ENCODE measurements at places on chromosomes 1 and 21.

DNA sequence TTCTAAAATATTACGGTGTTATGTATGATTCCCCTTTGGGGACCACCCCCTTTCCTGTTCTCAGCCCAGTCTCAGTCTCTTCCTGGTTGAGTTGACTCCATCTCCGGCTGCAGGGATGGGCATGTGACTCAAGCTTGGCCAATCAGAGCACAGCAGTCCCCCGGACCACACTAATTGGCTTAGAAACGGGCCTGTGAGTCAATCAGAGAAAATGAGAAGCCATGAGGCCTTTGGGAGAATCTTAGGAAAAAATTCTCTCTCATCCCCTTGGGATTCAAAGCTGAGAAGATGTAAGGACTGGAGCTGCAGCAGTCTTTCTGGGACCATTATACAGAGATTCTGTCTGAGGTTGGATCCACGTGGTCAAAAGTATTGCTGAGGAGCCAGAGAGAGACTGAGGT, 10.7 kb upstream of the FHAD1 start:
- DNase-seq, result no peak

DNA sequence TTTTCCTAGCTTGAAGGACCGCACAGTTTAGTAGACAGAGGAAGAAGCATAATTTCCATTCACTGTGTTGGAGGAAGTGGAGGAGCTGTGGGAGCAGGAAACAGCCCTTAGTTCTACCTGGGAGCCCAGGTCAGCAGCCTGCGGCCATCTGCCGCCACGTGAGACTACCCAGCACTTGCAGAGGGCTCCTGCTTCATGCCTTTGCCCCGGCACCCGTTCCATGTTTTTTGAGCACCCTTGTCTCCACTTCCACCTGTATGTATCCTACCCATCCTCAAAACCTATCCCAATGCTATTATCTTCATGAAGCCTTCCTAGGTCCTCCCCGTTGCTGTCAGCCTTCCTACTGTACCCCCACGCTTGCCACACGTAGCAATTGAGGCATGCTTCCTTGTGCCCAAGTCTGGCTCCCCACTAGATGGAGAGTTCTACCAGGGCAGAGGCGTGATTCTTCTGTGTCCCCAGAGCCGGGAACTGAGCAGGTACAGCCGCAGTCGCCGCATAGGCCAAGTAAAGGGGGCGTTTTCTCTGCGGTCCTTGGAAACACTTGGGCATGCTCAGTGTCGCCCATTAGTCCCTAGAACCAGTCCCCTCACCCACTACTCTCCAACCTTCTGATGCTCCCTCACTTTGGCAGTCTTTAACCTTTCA, 1.9 kb downstream of the SLC6A9 start:
- no peak for DNase-seq

DNA sequence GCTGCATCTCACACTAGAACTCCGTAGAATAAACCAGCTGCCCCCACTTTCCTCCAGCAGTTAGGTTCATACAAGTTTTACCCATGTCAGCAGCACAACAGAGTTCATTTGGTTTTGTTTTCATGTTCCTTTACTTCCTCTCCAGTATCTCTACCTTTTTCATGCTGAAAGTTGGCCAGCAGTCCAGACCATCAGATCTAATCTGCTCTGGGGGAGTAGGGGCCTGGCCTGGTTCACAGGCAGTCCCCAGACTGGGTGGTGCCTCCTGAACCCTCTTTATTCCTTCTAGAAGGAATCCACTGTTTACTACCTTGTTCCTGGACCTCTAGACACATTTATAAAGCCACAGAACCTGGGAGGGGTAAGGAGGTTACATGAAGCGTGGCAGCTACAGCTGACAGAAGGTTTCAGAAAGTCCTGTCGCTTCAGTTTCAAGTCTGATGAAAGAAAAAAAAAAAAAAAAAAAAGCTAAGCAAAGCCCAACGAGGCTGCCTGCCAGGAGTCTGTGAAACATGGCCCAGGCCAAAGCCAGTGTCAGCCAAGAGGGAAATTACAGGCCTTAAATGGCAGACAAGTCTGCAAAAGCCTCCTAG, 184.6 kb upstream of the JUN start:
- no peak for DNase-seq

- DNase-seq, result no peak
These were observed 12.7 kb downstream of the MTFR1L start for GRCh38 chr1:25832336-25833037.

- no peak for DNase-seq
These were observed 69.3 kb downstream of the SLC25A24 start for GRCh38 chr1:108130794-108131193.

DNA sequence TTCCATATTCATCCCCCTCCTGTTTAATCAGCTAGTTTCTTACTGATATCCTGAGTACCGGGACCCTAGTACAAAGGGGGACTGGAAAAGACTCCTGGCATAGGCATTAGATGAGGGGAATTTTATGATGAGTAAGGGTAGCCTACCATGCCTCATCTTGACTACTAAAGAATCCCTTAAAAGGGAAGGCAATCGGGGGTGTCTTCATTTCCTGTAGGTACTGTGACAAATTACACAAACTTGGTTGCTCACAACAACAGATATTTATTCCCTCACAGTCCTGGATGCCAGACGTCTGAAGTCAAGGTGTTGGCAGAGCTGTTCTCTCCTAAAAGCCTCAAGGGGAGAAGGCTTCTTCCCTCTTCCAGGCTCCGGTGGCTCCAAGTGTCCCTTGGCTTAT, 28.9 kb upstream of the RUNX1 start:
- DNase-seq, result no peak

GRCh38 chr1:169484101-169484500, 1.6 kb downstream of the SLC19A2 start:
- no peak for DNase-seq

DNA sequence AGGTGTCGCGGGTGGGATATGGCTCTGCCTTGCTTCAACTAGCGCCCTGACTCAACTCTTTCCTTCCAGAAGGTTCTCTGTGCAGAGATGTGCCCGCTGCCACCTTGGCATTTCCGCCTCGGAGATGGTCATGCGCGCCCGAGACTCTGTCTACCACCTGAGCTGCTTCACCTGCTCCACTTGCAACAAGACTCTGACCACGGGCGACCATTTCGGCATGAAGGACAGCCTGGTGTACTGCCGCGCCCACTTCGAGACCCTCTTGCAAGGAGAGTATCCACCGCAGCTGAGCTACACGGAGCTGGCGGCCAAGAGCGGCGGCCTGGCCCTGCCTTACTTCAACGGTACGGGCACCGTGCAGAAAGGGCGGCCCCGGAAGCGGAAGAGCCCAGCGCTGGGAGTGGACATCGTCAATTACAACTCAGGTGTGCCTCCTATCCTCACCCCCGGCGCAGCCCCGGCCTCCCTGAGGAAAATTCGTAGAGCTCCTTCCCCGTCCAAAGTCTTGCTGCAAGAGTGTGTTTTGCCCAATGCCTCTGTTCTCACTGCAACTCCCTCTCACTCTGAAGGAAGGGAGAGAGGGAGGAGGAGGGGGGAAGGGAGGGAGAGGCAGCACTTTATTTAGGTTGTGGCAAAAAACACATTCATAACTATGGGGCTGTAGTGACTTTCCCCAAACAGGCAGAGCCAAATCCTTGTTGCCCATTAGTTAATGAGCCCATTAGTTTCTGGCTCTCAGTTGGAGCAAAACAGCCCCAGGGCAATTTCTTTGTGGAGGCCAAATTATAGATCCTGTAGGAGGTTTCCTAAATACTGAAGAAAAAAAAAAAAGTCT, 4.3 kb downstream of the LHX9 start:
- DNase-seq, result no peak

- DNase-seq, result no peak
These were observed 26.3 kb downstream of the PPFIA4 start for GRCh38 chr1:203052601-203053000.

GRCh38 chr1:44390277-44390676, 14.8 kb upstream of the RNF220 start:
- DNase-seq, result no peak

- no peak for DNase-seq
These were observed 7.2 kb downstream of the PARP1 start for GRCh38 chr1:226400519-226401354.

DNA sequence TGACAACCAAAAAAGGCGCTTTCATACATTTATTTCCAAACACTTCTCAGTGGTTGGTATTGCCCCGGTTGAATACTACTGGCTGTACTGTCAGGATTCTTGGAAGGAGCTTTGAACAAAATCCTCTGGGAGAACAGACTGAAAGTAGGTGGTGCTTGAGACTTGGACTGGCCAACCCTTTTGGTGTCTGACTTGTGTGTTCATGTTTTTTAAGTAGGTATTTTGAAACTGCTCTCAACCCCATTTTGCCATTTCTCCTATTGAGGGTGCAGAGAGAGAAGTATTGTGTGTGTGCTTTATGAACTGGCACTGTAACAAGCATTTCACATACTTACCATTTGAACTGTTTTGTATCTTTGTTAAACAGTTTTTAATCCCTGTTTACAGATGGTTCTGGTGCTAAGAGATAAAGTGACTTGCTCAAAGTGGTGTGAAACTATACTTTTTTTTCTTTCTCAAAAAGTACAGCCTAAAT, 21.2 kb downstream of the ARID1A start:
- no peak for DNase-seq

- no peak for DNase-seq
These were observed 361.7 kb downstream of the PDE4B start for GRCh38 chr1:66154394-66154793.

GRCh38 chr1:170198090-170198489, 52.3 kb downstream of the NTMT2 start:
- DNase-seq, result no peak

GRCh38 chr1:179228783-179229213, 679 bp downstream of the ABL2 start:
- peak; percentile 28 for DNase-seq

DNA sequence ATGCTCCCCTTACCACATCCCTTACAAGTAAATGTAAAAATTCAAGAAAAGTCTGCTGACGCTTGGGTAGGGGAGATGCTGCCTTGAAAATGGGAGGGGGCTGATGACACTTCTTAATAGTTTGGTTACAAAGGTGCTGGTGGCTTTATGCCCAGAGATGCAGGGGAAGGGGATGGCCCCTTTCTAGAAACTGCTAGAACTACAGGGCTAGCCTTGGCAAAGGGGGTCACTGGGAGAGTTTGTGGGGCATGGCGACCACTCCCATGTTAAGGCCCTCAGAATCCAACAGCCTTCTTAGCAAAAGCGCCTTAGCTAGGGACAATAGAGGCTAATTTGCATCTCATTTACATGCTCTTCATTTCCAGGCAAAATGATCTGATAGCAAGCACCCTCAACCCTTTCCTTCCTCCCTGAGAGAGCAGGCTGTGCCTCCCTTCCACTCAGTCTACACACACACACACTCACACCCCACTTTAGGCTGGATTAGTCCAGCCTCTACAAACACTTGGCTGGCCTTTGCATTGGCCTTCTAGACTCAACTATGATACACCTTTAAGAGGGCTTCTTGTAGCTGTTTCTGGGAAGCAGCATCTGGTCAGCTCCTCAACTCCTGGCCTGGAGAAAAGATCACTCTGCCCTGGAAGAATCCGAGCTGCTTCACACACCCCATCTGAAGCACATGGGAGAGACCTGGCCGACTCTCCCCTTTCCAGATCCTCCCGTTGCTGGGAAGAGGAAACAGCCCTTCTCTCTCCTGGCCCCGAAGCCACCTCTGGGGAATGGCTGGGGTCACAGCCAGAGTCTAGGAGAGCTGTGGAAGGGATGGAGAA, 1.7 kb downstream of the SEMA6C start:
- no peak for DNase-seq

- DNase-seq, result no peak
These were observed 6.1 kb upstream of the CD1A start for GRCh38 chr1:158248118-158248517.
